ENCODE measurements at places on chromosomes 5 and 9. TPM values are rescaled to one million over a fixed set of nuclear protein-coding genes. Genes with fewer than 3 reads are reported as not detected.

DNA sequence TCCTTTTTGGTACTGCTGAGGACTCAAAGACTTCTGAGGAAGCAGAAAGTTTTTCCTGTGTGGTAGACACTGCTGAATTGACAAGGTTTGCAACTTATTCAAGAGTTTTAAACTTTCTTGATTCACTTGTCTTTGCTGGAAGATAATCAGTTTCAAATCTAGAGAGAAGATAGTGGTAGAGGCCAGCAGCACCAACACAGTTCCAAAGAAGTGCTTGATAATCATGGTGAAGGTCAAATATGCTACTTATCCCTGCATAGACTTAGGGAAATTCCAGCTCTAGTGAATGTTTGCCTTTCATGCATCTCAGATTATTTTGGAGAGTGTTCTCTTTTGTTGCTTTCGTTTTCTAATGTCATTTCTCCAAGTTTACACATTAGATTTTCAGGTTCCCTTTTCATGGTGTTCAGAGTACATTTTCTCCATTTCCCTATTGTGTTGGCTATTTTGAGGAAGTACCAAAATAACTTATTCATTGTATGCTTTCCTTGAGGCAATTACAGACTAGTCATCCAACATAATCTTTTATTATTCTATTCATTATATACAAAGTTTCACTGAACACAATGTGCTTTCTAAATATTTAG lies 550 bp downstream of the IFNE start:
- no peak overlapping the region for H3K4me3 ChIP-seq
- no peak overlapping the region for H3K27ac ChIP-seq
- H3K4me1 ChIP-seq: no peaks in the 10 kb centered on the region
- no peaks in the 10 kb centered on the region for H3K27me3 ChIP-seq

- no peaks in the 10 kb centered on the region for H3K27me3 ChIP-seq
- no peak for DNase-seq
- H3K4me1 ChIP-seq: peaks cover 10% of the 10 kb centered on the region
- H3K36me3 ChIP-seq: no peaks in the 10 kb centered on the region
- no peak overlapping the region for H3K4me3 ChIP-seq
Observed at GRCh38 chr5:61465066-61465465, 133.0 kb downstream of the ZSWIM6 start.

DNA sequence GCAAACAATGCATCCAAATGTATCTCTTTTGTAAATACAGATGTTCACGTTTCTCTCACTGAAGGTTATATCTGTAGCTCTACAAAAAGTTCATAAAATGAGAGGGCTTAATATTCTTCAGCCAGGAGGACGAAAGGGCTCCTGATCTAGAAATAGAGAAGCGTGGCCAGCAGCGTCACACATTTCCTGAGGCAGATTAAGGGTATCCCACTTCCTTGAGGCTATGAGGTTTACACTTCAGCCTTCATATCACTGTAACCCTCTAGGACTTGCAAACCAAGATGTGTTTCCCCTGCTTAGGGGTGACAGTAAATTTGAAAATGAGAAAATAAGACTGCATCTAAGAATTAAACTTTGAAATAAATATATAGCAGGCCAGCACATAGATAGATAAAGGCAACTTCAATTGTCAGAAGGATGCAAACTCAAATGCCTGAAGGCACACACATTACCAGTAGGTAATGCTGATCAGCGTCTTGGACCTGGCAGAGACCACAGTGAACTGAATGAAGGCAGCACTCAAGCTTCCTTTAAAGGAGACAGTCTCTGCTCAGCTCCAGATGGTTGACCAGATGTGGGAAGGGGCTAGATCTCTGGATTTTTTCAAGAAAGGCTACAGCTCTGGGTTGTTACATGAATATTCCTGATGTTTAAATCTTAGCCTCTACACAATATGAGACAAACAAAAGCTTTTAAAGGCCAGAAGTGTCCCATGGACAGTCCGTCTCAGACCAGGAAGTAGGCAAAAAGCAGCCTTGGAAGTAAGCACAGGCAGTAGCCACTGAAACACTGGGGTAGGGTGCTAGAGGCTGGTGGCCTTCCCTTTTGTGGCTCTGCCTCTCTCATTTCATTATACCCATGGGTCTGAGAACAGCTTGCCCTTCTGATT lies 197.7 kb downstream of the MCTP1 start:
- H3K4me1 ChIP-seq: no peaks in the 10 kb centered on the region
- no peak overlapping the region for H3K27ac ChIP-seq
- no peaks in the 10 kb centered on the region for H3K36me3 ChIP-seq
- H3K27me3 ChIP-seq: no peaks in the 10 kb centered on the region
- DNase-seq: no peak

DNA sequence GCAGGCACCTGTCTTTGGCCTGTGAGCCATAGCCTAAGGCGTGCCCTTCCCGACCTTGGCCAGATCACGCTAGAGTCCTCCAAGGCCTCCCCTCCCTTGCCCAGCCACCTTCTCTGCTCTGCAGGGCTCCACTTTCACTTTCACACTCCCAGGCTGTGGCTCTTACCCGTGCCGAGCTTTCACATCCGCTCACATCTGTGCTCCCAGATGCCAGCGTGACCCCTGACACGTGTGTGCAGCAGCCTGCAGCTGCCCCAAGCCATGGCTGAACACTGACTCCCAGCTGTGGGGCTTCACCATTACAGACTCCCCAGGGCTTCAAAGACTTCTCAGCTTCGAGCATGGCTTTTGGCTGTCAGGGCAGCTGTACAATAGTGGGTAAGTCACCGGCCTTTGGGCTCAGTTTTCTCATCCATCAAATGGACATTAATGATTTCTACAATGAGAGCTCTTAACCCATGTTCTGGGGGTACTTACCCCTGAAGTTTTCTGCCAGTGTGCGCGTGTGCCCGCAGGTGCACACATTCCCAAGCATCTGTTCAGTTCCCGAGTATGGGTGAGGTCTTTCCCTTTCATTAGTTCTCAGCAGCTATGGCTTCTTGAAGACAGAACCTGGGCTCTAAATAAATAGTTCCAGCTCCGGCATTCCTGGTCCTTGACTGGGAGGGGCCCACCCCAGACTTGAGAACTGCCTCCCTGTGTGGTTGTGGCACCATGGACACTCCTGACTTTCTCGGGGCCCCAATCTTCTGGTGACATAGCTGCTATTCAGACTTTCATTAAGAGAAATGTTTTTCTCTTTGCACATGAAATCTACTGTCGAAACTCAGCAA lies 118.6 kb downstream of the RGS3 start:
- no peaks in the 10 kb centered on the region for H3K27me3 ChIP-seq
- H3K4me3 ChIP-seq: no peak overlapping the region
- H3K27ac ChIP-seq: peak overlapping the region; percentile 50
- peaks cover 10% of the 10 kb centered on the region for H3K4me1 ChIP-seq

- DNase-seq: no peak
- no peak overlapping the region for H3K4me3 ChIP-seq
- no peaks in the 10 kb centered on the region for H3K36me3 ChIP-seq
Observed at GRCh38 chr5:132261881-132262845, 4.7 kb downstream of the PDLIM4 start.

DNA sequence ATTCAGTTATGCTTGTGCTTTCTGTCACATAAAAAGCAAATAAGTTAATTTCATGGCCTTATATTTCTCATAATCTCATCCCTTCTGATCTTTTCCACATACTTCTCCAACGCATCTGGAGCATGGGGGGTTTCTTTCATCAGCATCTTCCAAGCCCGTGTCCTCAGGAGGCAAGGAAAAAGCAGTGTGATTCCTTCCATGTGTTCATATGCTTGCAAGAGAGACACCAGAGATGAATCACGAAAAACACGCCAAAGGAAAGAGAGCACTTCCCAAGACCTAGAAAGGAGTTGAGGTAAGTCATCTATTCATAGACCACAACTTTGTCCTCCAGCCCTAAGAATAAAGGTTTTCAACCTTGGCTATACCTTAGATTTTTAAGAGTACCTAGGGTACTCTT lies 26.0 kb upstream of the SVEP1 start:
- no peak overlapping the region for H3K27ac ChIP-seq
- DNase-seq: no peak
- H3K27me3 ChIP-seq: no peaks in the 10 kb centered on the region
- H3K4me3 ChIP-seq: no peak overlapping the region
- no peaks in the 10 kb centered on the region for H3K36me3 ChIP-seq

DNA sequence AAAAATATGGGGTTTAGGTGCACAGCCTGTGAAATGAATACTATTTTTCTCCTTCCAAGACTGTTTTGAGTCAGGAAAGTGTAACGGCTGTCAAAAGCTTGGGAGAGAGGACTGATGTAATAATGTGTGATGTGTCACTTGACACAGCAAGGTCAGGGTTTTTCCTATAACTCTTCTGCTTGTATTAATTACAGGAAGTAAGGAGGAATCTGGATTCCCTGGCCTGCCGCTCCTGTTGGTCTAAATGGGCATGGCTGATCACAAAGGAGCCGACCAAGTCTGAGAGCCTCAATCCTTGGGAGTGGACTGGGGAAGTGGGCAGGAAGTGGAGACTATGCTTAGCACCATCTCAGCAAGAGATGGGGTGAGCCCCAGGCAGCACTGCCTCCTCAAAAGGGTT lies 16.7 kb upstream of the SLC28A3 start:
- H3K27ac ChIP-seq: no peak overlapping the region
- H3K27me3 ChIP-seq: no peaks in the 10 kb centered on the region
- H3K4me1 ChIP-seq: no peaks in the 10 kb centered on the region
- no peak for DNase-seq

DNA sequence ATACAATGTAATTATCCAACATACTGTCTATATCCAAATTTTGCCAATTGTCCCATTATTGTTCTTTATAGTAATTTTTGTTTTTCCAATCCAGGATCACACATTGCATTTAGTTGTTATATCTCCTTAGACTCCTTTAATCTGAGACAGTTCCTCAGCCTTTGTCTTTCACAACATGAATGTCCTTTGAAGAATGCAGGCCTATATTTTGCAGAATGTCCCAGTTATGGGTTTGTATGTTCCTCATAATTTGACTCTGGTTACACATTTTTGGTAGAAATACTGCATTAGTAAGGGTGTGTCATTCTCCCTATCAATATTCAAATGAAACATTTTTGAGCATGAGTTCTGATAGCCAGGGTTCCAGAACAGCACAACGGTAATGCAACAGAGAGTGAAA lies 6.7 kb downstream of the CD180 start:
- H3K27me3 ChIP-seq: no peaks in the 10 kb centered on the region
- no peak overlapping the region for H3K4me3 ChIP-seq
- H3K4me1 ChIP-seq: peaks cover 3% of the 10 kb centered on the region
- no peaks in the 10 kb centered on the region for H3K36me3 ChIP-seq
- DNase-seq: no peak

GRCh38 chr5:142421621-142422397 lies 97.0 kb upstream of the SPRY4 start:
- no peaks in the 10 kb centered on the region for H3K27me3 ChIP-seq
- H3K4me3 ChIP-seq: no peak overlapping the region
- DNase-seq: no peak
- H3K36me3 ChIP-seq: no peaks in the 10 kb centered on the region
- no peaks in the 10 kb centered on the region for H3K4me1 ChIP-seq

The IL33 gene
- 3.1 TPM for total RNA-seq

The UIMC1 gene
- 64.0 TPM for total RNA-seq

The GARIN3 gene
- not detected for total RNA-seq

The PROB1 gene
- total RNA-seq: 1.0 TPM

The KIAA0825 gene
- 5.8 TPM for total RNA-seq

The BNC2 gene
- 232 TPM for total RNA-seq

Data from ovary (tissue), 10 donors.